Mesendoderm (in vitro differentiated cells): ENCODE measurements at places on chromosomes 7 and 10.
A peak's percentile ranks its signal among the peaks of the same experiment; 100 is the strongest.

- no peaks in the 10 kb centered on the region for H3K36me3 ChIP-seq
- no peak for DNase-seq
- H3K4me3 ChIP-seq = no peak overlapping the region
- H3K27ac ChIP-seq = no peak overlapping the region
- H3K27me3 ChIP-seq = no peaks in the 10 kb centered on the region
Measured at GRCh38 chr10:34010891-34011290, 676.4 kb upstream of the NRP1 start.

GRCh38 chr10:30387646-30388243, 38.7 kb upstream of the MTPAP start:
- H3K36me3 ChIP-seq = no peaks in the 10 kb centered on the region
- no peaks in the 10 kb centered on the region for H3K4me1 ChIP-seq
- H3K27me3 ChIP-seq = no peaks in the 10 kb centered on the region
- DNase-seq = no peak
- no peak overlapping the region for H3K4me3 ChIP-seq
- H3K27ac ChIP-seq = no peak overlapping the region

DNA sequence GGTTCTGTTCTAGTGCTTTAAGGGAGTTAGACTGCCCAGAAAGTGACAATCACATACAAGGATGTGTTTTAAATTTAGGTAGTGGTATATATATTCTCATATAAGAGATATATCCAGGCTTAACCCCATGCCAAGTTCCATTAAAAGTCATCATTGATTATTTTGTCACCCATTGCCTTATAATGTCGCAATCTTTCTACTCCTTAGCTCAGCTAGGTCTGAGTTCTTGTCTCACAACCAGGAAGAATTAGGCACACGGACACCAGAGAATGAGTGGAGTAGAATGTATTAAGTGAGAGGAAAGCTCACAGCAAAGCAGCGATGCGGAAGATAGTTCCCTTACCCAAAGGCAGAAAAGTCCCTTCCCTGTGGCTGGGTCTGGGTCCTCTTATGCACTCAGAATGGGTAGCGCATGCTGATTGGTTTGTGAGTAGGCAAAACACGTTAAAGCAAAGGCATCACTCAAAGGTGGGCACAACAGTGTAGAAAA, 197.2 kb upstream of the AHR start:
- no peaks in the 10 kb centered on the region for H3K36me3 ChIP-seq
- no peaks in the 10 kb centered on the region for H3K4me1 ChIP-seq
- H3K4me3 ChIP-seq = no peak overlapping the region
- no peak overlapping the region for H3K27ac ChIP-seq
- no peaks in the 10 kb centered on the region for H3K27me3 ChIP-seq
- DNase-seq = no peak

GRCh38 chr7:36165059-36165458, 12.0 kb downstream of the EEPD1 start:
- no peak for DNase-seq
- H3K36me3 ChIP-seq = no peaks in the 10 kb centered on the region
- H3K4me1 ChIP-seq = no peaks in the 10 kb centered on the region
- no peak overlapping the region for H3K27ac ChIP-seq

DNA sequence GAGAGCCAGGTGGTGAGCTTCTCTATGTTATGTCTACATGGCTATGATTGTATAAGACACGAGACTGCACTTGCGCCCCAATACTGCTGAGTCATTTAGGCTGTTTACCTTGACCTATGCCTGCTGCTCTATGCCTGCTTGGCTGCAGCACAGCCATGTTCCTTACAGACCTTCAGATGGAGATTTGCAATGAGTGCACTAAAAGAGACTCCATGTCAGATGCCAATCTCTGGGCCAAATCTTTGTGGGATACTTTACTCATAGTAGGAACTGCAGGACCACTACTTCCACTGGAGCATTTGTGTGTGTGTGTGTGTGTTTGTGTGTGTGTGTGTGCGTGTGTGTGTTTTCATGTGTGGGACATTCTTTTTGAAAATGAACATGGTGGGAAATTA, 50.0 kb upstream of the KMT2E start:
- no peak overlapping the region for H3K4me3 ChIP-seq
- peak; percentile 57 for DNase-seq
- H3K27me3 ChIP-seq = no peaks in the 10 kb centered on the region
- H3K27ac ChIP-seq = no peak overlapping the region
- H3K4me1 ChIP-seq = no peaks in the 10 kb centered on the region

DNA sequence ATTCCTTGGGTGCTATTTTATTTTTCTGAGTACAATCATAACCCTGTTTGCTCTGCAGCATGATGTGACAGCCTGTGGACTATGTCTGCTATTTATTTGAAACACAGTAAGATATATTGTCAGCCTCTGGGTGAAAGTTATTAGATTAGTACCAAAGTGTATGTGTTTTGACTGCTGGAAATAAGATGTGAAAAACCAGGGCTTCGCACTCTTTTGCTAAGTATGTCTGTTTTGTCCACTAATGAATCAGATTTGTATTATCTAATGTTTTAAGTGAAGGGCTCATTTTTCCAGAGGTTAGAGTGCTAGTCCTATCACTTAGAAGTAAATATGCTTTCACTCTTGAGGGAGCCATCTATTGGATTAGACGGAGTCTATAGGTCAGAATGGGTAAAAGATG, 569.8 kb upstream of the FZD8 start:
- H3K36me3 ChIP-seq = no peaks in the 10 kb centered on the region
- H3K27ac ChIP-seq = no peak overlapping the region
- no peak for DNase-seq
- no peaks in the 10 kb centered on the region for H3K27me3 ChIP-seq
- H3K4me3 ChIP-seq = no peak overlapping the region

DNA sequence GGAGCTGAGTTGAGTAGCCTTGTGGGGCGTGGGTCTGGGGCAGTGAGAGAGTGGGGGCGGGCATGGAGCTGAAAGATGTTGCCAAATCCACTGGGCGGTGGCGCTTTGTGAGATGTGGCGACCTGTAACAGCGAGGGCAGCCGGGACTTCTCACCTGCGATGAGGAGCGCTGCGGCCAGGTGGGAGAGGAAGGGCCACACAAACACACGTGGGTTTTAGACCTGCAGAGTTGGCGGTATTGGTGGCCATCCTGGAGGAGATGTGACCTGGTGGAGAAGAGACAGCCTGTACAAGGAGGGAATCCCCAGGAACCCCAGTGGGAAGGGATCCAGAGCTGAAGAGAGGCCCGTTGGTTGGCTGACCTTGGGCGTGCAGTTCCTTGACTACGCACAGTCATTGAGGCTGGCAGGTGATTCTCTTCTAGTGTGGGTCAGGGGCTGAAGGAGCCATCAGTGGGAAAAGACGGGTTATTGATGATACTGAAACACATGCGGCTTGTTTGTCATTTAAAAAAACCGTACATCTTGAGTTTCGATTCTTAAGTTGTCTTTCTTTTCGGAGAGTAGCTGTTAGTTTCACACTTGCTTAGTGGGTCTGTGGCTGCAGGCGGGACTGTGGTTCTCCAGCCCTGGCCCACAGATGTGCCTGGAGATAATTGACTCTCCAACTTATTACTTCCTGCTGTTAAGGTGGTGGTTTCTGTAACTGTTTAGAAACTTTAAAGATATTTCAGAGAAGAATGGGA, 2.4 kb downstream of the CHST12 start:
- H3K4me1 ChIP-seq = no peaks in the 10 kb centered on the region
- no peaks in the 10 kb centered on the region for H3K27me3 ChIP-seq
- no peak overlapping the region for H3K27ac ChIP-seq
- H3K36me3 ChIP-seq = no peaks in the 10 kb centered on the region
- no peak for DNase-seq

- DNase-seq = no peak
- H3K36me3 ChIP-seq = no peaks in the 10 kb centered on the region
- H3K4me3 ChIP-seq = no peak overlapping the region
- no peaks in the 10 kb centered on the region for H3K27me3 ChIP-seq
Measured at GRCh38 chr10:121709675-121710073, 111.4 kb upstream of the FGFR2 start.

- DNase-seq = peak; percentile 80
- peak within 1 kb of the TSS; percentile 86 for H3K27ac ChIP-seq
- H3K4me3 ChIP-seq = peak within 1 kb of the TSS; percentile 6
- H3K4me1 ChIP-seq = peaks cover 2% of the 10 kb centered on the region
Measured at GRCh38 chr7:93921607-93922566, at the start of gene GNG11. TSS of gene GNG11 (plus strand) at chr7:93921735. CDS start at chr7:93922138, 403 bp downstream.

DNA sequence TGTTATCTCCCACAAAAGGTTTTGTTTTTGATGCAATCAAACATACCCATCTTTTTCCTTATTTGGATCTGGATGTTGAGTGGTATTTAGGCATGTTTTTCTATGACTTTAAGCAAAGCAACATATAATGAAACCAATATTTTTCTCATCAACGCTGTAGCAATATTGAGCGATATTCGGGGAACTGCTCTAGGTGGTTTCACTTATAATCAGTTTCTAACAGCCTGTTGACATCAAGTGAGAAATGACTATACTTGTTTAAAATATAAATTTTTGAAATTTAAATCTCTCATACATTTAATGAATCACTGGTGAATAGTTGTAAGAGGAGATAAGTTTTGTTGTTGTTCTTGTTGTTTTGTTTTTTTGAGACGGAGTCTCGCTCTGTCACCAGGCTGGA, 52.8 kb upstream of the CCAR1 start:
- peaks cover 3% of the 10 kb centered on the region for H3K36me3 ChIP-seq
- H3K27me3 ChIP-seq = no peaks in the 10 kb centered on the region
- DNase-seq = no peak
- no peaks in the 10 kb centered on the region for H3K4me1 ChIP-seq
- no peak overlapping the region for H3K27ac ChIP-seq
- no peak overlapping the region for H3K4me3 ChIP-seq

DNA sequence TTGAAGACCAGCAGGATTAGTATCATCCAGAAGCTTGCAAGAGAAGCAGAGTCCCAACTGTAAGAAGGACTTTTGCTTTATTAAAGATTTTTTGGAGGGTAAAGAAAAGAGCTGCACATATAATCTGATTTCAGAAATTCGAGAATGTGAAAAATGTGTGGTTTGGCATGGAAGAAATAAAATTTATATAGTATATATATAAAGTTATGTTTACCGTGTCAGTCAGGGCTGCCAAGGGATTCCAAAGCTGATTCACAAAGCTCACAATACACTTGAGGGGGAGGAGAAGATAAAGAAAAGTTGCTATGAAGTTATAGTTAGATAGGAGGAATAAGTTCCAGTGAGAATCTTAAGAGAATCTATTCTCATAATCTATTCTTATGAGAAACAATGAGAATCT, 231.8 kb upstream of the CACNA2D1 start:
- no peak for DNase-seq
- H3K27ac ChIP-seq = no peak overlapping the region
- no peaks in the 10 kb centered on the region for H3K36me3 ChIP-seq
- no peaks in the 10 kb centered on the region for H3K27me3 ChIP-seq

- no peaks in the 10 kb centered on the region for H3K36me3 ChIP-seq
- H3K4me1 ChIP-seq = peaks cover 15% of the 10 kb centered on the region
- no peaks in the 10 kb centered on the region for H3K27me3 ChIP-seq
- peak overlapping the region; percentile 73 for H3K27ac ChIP-seq
- DNase-seq = no peak
- H3K4me3 ChIP-seq = no peak overlapping the region
Measured at GRCh38 chr7:101941481-101942383, 124.3 kb downstream of the CUX1 start.

DNA sequence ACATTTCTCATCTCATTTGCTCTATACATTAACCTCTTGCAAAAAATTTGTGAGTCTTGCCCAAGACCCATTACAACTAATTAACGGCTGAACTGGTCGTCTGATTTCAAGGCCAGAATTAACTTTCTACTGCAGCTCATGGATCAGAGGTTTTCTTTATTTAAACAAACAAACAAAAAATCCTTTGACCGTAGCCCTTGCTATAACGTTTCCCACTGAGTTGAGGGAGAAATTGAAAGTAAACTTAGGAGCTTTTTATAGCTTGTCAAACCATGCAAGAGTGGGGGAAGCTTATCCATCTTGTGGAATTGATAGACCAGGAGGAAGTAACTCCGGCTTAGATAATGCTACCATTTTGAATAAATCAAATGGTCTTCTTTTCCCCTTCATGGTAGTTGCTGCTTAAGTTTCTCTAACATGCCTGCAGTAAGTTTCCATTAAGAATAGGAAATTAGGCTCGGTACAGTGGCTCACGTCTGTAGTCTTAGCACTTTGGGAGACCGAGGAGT, 3.3 kb downstream of the SRGN start:
- DNase-seq = no peak
- H3K4me3 ChIP-seq = no peak overlapping the region

- no peaks in the 10 kb centered on the region for H3K4me1 ChIP-seq
- H3K4me3 ChIP-seq = no peak overlapping the region
- H3K27ac ChIP-seq = no peak overlapping the region
- H3K36me3 ChIP-seq = no peaks in the 10 kb centered on the region
Measured at GRCh38 chr10:123187781-123188180, 33.6 kb downstream of the BUB3 start.

DNA sequence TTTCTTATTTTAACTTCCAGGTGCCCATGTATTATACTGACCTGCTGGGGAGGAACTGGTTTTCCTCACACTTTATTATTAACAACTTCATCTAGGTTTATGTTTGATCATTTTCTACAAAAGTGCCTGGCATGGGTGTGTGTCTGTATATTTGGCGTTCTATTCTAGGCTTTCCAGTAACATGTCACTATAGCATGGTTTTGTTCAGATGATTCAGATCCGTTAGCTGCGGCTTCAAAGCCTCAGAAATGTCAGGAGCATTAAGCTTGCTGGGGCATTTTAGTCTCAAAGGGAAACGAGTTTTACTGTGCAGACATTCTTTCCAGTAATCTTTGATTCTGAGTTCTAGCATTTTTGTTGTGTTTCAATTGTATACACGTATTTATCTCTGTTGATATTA, 2.3 kb downstream of the INPP5A start:
- H3K27ac ChIP-seq = no peak overlapping the region
- no peaks in the 10 kb centered on the region for H3K36me3 ChIP-seq
- no peak overlapping the region for H3K4me3 ChIP-seq

DNA sequence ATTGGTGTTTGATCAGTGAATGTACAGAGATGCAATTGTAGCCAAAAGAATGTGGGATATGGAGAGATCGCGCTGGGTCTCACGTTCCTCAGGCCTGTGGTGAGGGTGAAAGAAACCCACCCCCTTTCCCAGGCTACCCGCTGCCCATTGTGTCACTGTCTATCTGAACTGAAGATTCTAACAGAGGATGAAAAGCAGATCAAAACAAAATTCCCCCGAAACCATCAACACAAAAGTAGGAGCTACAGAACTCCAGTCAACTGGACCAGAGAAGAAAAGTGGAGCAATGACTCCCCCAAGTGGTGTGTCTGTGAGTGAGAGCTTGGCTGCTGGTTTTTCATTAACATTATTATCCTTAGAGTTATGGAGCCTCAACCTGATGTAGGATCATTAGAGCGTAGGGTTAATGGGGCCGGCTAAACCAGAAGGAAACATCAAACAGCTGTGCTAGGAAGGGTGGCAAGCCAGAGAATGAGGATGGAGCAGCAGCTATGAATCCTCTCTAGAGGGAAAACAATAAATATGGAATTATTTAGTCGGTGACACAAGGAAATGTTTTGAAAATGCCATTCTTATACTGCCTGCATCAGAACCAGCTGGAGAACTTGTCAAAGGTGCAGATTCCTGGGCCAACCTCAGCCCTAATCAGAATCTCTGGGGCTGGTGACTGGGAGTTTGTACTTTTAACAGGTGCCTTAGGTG, 38.3 kb downstream of the AKR1B1 start:
- no peak overlapping the region for H3K4me3 ChIP-seq
- H3K36me3 ChIP-seq = no peaks in the 10 kb centered on the region
- no peaks in the 10 kb centered on the region for H3K4me1 ChIP-seq
- no peaks in the 10 kb centered on the region for H3K27me3 ChIP-seq
- DNase-seq = peak; percentile 61
